ENCODE measurements at places on chromosomes 6 and 20.
A peak's percentile ranks its signal among the peaks of the same experiment; 100 is the strongest.

DNA sequence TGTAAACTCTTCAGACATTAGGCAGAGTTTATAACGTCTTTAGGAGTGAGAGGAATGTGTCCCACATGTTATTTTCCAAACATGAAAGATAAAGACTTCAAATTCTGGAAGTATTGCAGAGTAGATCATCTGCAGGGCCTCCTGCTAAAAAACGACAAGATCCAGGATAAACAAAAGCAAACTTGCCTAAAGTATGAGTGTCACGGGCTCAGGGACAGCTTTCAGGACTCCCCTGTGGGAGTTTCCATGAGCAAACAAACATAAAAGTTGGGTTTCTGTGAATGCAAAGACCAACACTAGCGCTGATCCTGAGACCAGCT, 76.9 kb downstream of the TXNDC5 start:
- no peak for DNase-seq

DNA sequence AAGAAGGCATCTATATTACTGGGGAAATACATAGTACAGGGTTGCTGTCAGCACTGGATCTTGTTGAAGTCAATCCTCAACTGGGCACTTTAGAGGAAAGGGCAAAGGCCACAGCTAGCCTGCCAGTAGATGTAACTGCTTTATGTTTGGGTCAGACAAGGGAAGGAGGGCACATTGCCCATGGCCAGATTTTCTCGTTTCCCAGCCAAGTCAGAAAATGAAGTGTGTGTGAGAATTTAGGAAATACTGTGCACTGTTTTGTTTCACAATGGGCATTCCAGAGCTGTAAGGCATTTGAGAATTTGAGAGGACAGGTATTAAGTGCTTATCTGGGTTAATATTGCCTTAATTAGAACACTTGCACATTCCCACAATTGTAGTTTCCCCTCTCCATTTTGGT, 183.9 kb upstream of the MCHR2 start:
- no peak for DNase-seq

DNA sequence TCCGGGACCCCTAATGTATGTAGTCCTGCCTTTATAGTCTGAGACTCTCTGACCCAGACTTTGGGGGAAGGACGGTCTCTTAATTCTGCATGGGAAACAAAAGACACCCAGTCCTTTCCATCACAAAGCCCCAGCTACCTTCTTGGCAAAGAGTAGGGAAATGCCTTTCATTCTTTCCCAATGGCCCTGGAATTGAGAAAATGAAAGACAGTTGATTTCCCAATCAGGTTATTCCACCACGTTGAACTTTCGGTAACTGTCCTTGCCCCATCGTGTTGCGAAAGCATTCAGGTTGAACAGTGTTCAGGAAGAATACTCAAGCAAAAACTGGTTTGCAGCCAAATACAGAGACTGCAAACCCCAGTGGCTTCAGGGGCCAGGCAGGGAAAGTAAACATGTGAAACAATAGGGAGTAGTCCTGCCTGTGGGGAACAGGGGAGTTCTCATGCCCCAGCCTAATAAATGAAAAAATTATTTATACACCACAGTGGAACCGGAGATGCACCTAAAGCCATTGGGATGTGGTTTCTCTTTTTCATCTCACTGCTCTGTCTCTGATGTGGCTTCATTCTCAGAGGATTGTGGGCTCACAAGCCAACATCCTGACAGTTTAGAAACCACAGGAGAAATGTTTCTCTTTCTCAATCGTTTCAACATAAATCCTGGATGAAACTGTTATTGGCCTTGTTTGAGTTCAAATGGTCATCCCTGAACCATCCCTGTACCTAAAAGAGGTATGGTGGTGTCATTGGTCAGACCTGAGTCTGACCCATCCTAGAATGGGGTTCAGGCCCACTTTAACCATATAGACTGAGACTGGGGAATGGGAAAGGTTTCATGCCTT, 44.2 kb upstream of the SLC9A8 start:
- peak; percentile 64 for DNase-seq

DNA sequence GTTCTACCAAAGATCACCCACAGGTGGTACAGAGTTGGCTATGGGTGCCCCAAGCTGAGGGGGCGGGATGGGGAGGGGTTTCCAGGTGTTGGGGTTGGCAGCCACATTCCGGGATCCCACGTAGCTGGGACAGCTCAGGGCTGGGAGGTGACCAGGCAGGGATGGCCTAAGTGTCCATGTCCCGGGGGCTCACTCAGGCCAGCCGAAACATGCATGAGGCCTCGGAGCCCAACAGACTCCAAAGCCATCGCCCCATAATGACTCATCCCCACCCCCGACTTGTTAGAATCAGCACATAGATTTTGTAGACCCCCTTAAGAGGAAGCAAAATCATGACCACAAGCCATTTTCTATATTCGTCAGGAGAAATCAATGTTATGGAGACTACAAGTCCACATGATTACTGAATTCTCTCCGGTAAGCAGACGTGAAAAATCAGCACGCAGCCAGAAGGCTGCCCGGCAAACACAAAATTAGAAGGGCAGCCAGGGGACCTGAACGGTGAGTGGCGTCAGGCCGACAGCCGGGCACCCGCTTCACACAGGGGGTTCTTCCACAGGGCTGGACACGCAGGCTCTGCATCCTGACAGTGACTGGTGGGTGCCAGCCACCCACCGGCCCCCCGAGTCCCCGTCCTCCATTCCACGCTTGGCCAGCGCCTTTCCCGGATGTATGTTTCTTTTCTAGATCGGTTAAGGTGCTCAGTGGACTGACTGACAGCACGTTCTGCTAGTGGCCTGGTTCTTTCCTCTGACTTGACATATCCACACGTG, 81.2 kb downstream of the RAMACL start:
- DNase-seq, result no peak

GRCh38 chr6:88177961-88178464, 11.9 kb upstream of the CNR1 start:
- no peak for DNase-seq

- no peak for DNase-seq
These were observed 21.5 kb downstream of the EZR start for GRCh38 chr6:158797331-158798310.

All from activated effector memory CD4-positive, alpha-beta T cell treated with anti-CD3 and anti-CD28 coated beads, Interleukin-2, amount 50 U/mL, for 16 hours (primary cell).